Anterior cingulate cortex (tissue), 58 donors: ENCODE measurements at places on chromosomes 6 and 20.
A peak's percentile ranks its signal among the peaks of the same experiment; 100 is the strongest.

DNA sequence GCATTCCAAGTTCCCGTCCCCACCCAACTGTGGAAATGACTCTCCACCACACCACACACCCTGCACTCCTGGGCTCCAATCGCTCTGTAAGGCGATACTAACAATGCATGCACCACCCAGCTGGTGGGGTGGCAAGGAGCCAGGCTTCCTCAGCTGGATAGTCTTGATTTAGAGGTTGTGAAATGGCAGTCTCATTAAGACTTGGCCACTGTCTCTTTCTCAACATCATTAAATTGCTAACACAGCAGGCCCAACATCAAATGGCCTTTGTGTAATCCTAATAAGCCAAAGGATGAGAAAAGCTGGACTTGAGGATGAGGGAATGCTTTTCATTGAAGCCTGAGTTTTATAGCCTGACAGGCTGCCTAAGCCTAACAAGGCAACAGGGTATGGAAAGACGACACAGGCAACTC, 223.7 kb downstream of the GMDS start:
- no peak for DNase-seq

DNA sequence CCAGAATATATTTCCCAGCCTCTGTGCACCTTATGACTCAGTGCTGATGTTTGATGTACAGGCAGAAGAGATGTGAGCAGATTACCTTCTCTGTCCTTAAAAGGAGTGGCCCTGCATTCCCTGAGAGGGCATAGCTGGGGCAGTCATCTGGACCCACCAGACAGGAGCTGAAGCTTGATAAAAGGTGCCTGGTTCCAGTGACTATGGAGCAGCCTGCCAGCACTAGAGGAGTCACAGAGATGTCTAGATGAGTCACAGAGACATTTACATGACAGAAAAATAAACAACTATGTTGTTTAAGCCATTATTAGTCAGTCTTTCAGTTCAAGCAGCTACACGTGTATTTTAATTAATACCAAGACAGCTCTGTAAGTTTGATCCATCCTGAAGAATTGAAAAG, 237.1 kb upstream of the MOCS1 start:
- DNase-seq, result no peak

DNA sequence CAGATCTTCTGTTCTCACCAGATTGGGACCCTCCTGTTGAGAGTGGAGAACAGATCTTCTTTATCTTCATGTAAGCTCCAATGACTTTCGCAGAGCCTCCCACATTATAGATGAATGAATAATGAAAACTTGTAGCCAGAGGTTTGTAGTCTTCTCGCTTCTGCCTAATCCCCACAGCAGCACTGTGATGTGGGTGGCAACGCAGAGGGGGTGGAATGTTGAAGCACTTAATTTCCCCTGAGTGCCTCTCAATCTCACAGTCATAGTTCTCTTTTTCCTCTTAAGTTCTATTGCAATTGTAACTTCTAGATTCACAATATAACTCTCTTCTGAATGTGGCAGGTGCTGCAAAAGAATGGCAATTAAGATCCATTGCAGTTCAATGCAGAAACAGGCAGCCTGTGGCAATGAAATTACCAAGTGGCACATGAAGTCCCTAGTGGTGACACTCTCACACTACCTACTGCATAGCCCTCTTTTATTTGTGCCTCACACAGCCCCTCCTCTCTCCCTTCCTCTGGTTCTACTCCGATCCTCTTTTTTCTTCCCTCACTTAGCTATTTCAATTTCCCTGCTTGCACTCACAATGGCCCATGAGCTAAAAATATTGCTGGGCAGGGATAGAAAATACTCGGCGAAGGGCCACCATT, 281.9 kb downstream of the UBE3D start:
- no peak for DNase-seq

GRCh38 chr6:25431306-25431974, 152.3 kb downstream of the CARMIL1 start:
- DNase-seq, result no peak

DNA sequence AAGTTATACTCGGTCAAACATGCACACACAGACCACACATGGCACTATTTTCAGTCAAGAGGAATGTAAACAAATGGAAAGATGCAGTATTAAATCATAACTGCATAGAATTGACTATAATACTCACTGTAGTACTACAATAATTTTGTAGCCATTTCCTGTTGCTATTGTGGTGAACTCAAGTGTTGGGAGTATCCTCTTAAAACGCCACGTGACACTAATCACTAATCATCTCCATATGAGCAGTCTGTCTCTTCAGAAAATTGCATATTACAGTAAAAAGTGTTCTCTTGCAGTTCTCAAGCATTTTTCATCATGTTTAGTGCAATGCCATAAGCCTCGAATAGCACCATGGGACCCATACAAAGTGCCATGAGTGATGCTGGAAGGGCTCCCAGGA, 258.7 kb upstream of the ID4 start:
- no peak for DNase-seq

GRCh38 chr6:1382883-1383728, 6.3 kb upstream of the FOXF2 start:
- no peak for DNase-seq

- no peak for DNase-seq
These were observed 145.4 kb upstream of the CNR1 start for GRCh38 chr6:88311561-88311960.

DNA sequence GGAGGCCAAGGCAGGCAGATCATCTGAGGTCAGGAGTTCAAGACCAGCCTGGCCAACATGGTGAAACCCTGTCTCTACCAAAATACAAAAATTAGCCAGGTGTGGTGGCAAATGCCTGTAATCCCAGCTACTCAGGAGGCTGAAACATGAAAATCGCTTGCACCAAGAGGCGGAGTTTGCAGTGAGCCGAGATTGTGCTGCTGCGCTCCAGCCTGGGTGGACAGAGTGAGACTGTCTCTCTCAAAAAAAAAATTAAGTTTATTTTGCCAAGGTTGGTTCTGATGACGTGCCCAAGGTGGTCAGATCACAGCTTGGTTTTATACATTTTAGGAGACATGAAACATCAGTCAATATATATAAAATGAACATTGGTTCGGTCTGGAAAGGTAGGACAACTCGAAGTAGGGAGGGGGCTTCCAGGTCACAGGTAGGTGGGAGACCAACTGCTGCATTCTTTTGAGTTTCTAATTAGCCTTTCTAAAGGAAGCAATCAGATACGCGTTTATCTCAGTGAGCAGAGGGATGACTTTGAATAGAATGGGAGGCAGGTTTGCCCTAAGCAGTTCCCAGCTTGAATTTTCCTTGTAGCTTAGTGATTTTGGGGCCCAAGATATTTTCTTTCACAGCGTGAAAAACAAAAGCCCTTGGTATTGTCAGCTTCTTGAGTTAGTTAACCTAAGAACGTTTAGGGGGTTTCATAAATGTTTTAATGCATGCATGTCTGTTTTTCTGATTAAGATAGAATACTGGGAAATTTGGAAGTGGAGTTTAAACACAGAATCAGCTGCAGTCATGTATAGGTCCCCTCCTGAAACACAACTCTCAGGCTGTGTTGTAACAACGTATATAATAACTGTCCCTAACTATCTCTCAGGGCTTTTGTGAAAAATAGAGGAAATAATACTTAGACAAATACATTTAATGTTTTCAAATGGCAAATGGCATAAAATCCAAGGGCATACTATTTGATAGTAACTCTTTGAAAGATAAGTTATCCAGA, 16.7 kb downstream of the ACOT13 start:
- no peak for DNase-seq

- DNase-seq, result no peak
These were observed 4.0 kb upstream of the PTPN1 start for GRCh38 chr20:50506270-50506579.

DNA sequence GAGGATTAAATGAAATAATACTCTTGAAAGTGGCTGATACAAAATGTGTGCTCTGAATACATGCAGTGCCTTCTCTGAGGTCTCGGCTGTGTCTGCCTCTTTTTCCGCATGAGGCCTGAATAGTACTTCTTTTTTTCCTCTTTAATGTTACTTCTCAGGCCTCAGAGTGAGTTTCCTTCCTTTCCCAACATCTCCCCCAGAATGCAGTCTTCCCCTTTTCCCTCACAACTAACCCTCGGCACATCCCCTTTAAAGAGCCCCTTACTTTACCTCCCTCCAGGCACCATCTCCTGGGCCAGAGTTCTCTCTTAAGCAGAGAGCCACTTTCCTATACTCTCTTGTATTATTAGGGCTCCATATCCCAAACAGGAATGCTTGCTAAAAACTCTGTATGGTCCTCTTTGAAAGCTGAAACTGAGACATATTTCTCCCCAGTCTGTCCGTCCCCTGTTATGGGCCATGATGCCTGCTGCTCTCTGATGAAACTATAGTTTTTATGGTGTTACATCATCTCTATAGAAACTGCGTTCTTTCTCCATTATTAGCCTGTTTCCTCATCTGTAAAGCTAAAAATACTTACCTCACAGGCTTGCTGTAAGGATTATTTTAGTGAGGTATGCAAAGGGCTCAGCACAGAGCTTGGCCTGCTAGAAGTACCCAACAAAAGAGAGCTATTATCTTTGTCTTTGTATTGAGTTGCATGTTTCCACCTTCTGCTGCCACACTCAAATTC, 2.3 kb downstream of the PLAGL2 start:
- DNase-seq, result no peak

DNA sequence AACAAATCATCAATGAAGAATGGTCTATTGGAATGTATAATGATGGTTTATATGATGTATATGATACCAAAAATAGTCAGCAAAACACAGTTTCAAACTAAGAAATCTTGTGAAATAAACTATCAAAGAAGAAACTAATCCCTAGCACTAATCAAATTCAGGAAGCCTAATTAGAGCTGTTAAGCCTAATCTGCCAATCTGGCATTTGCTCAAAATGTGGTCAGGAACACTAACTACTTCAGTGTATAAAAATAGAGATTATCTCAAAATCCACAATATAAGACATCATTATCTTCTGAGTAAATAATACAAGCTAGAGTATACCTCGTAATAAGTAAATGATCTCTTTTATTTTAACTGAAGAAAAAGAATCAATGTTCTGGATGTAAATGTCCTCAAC, 12.8 kb upstream of the AKAP7 start:
- DNase-seq, result no peak

GRCh38 chr6:41894366-41895299, 542 bp downstream of the USP49 start:
- DNase-seq, result no peak

GRCh38 chr6:9401960-9402359, 966.6 kb upstream of the SLC35B3 start:
- no peak for DNase-seq

DNA sequence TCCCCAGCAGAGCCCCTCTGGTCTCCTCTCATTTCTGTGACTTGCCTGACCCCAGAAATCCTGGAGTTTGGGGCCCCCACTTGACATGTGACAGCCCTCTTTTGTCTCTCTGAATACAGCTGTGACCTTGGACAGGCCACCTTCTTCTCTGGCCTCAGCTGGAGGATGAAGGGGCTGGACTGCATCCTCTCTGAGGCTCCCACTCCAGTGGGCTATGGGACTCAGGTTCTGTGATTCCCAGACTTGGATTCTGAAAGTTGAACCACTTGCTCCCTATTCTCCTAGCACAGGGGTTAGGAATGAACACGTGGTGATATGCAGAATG, 9.1 kb downstream of the BPIFB3 start:
- DNase-seq, result no peak

DNA sequence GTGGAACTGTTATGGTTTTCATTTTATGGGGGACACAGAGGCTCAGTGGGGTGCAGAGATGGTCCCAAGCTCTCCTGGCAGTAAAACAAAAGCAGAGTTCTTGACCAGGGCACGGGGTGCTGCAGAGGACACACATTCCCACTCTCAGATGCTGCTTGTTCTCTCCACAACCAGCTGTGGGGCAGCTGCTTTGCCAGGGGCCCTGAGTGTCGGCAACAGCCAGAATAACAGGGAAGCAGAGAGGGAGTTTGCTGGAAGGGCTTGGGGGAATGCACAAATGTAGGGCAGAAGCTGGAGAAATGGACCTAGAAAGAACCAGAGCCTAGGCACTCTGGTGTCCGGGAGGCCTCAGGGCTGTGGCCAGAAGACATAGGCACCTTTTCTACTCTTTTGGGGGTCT, 93.7 kb downstream of the CDH26 start:
- no peak for DNase-seq

GRCh38 chr6:62150048-62150663, 135.9 kb downstream of the KHDRBS2 start:
- peak; percentile 2 for DNase-seq

DNA sequence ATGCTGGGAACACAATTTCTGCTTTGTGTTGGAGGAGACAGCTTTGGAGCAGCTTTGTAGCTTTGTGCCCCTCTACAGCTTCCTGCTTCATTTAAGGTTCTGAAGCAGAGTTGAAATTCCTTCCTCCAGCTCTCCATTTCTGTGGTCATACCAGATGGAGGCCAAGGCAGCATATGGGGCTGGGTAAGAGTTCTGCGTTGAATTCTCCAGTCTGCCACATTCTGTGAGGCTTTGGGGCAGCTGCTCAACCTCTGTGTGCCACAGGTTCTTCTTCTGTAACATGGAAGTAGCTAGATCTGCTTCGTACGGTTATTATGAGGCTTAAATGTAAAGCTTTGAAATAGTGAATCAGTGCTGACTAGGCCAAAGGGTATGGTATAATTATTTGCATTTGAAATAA, 2.9 kb upstream of the TRIM26 start:
- DNase-seq, result no peak

GRCh38 chr6:42993445-42993844, 9.1 kb downstream of the PPP2R5D start:
- DNase-seq, result no peak

DNA sequence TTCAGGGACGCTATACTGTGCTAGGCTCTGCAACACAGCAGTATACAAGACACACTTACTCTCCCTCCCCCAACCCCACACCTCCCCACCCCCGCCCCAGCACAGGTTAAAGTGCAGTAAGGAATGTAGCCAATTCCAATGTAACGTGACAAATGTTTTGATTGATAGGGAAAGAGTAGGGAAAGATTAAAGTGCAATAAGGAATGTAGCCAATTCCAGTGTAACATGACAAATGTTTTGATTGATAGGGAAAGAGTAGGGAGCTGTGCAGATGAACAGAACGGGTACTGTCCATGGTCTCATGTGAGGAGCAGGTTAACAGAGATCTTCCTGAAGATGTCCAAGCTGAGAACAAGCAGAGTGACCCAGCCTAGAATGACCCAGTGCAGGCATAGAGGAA, 69.1 kb downstream of the TMEM244 start:
- DNase-seq, result no peak

DNA sequence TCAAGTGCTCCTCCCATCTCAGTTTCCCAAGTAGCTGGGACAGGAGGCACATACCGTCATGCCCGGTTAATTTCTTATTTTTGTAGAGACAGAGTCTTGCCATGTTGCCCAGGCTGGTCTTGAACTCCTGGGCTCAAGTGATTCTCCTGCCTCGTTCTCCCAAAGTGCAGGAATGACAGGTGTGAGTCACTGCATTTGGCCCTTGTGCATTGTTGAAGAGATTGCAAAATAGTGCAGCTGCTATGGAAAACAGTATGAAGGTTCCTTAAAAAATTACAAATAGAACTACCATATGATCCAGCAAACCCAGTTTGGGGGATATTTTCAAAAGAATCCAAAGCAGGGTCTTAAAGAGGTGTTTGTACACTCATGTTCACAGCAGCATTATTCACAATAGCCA, 69.1 kb downstream of the GJA10 start:
- DNase-seq, result no peak
